HFFc6 (cell line): ENCODE measurements at places on chromosomes 1 and 21.

- H3K27me3 ChIP-seq: no peaks in the 10 kb centered on the region
- H3K4me1 ChIP-seq: no peaks in the 10 kb centered on the region
- no peak overlapping the region for H3K27ac ChIP-seq
Measured at GRCh38 chr1:99580451-99580850, 65.5 kb upstream of the PALMD start.

DNA sequence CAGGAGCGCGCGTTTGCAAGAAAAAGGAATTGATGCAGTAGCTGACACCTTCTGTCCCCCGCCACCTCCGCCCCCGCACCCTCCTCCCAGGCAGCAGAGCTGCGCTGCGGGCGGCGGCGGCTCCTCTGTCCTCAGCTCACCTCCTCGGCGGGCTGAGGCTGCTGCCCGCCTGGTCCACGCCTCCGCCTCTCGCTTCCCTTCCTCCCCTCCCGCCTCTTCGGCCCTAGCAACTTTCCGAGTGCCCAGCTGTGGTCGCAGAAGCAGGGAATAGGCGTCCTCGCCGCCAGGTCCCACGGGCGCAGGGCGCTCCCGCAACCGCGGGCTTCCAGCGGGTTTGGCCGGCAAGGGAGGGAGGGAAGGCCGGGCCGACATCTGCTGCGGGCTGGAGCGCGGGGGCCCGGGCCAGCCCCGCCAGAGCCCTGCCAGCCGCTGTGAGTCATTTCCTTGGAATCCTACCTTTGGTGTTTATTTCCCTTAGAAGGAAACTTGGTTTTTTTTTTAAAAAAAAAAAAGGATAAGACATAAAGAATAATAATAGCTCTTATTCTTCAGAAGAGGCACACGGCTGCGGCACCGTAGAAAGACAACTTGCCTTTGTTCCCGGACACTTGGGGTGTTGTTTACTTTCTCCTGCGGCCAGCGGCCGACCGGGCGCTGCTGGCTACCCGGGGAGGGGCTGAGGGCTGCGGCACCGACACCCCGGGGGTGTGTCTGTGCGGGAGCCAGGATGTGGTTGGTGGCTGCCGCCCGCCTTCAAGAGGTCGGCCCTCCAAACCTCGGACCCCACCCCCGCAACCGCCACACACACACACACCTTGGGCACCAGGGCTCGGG, 1.1 kb downstream of the SERTAD4 start:
- peaks cover 38% of the 10 kb centered on the region for H3K4me1 ChIP-seq
- H3K27me3 ChIP-seq: peaks cover 3% of the 10 kb centered on the region; the same call in 1 of the 2 replicates
- H3K4me3 ChIP-seq: peak overlapping the region; percentile 87
- peaks cover 15% of the 10 kb centered on the region; the same call in 1 of the 2 replicates for H3K36me3 ChIP-seq

GRCh38 chr21:18529254-18529653, 125.7 kb upstream of the TMPRSS15 start:
- no peak overlapping the region for H3K27ac ChIP-seq
- H3K4me1 ChIP-seq: no peaks in the 10 kb centered on the region
- no peaks in the 10 kb centered on the region for H3K36me3 ChIP-seq
- no peak for DNase-seq

- DNase-seq: no peak
- H3K27ac ChIP-seq: no peak overlapping the region
- no peak overlapping the region for H3K4me3 ChIP-seq
- H3K27me3 ChIP-seq: no peaks in the 10 kb centered on the region
Measured at GRCh38 chr1:99957818-99958217, 12.0 kb upstream of the SLC35A3 start.

GRCh38 chr1:150964164-150964489, 10.5 kb downstream of the CERS2 start:
- no peaks in the 10 kb centered on the region for H3K4me1 ChIP-seq
- H3K4me3 ChIP-seq: no peak overlapping the region
- peaks cover 62% of the 10 kb centered on the region for H3K36me3 ChIP-seq
- H3K27ac ChIP-seq: no peak overlapping the region
- DNase-seq: no peak
- H3K27me3 ChIP-seq: peaks cover 3% of the 10 kb centered on the region

- no peak for DNase-seq
- H3K27ac ChIP-seq: no peak overlapping the region
- no peaks in the 10 kb centered on the region for H3K4me1 ChIP-seq
- no peaks in the 10 kb centered on the region for H3K36me3 ChIP-seq
- H3K27me3 ChIP-seq: peaks cover 6% of the 10 kb centered on the region
Measured at GRCh38 chr1:153717330-153717729, 10.5 kb upstream of the INTS3 start.

DNA sequence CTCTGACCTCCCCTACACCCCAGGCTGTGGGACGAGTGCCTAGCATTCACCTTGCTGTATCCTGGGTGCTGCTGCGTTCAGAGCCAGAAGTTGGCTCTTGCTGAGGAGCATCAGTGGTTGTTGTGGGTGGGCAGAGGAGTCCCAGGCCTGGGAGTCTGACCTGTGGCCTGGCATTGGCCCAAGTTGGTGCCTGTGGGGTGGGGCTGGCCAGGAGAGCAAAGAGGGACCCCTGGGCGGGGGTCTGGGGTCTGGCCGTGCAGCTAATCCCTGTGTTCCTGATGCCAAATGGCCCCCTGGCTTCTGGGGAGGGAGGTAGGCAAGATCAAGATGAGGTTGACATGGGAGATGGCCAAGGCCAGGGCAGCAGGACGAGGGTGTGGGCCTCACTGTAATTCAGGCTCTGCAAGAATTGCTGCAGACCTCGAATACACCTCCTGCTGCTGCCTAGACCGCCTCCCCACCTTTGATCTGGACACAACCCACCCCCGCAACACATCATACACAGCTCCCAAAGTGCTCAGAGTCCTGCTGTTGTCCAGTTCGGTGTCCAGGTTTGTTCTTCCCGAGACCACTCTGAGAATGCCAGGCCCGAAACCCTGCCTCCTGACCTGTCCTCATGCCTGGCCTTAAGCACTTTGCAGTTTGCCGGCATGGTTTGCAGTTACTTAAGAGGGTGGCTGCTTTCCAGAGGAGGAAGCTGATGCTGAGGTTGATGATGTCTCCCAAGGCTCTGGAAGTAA, 28.7 kb downstream of the CDK18 start:
- H3K4me1 ChIP-seq: peaks cover 26% of the 10 kb centered on the region
- H3K36me3 ChIP-seq: no peaks in the 10 kb centered on the region

DNA sequence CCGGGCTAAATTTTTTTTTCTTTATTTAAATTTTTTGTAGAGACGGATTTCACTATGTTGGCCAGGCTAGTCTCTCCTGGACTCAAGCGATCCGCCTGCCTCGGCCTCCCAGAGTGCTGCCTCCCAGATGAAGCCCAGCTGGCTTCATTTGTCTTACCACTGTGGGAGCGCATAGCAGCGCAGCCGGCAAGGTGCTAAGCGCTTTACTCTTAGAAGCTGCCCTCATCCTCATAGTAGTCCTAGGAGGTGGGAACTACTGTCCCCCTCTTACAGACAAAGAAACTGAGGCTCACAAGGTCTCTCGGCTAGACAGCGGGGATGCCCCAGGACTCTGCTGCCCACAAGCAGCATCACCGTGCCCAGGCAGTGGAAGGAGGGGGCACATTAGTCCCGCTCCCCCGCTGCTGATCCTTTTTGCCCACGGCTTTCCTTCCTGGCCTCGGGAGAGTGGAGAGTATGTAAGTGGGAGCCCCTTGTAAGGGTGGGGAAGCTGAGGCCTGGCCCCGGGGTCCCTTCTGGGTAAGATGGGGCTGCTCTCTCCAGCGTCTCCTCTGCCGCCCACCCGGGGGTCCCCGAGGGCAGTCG, 726 bp downstream of the TMEM54 start:
- H3K4me1 ChIP-seq: peaks cover 8% of the 10 kb centered on the region; the same call in 1 of the 2 replicates
- H3K27ac ChIP-seq: no peak overlapping the region
- peak overlapping the region; percentile 82 for H3K4me3 ChIP-seq
- DNase-seq: no peak
- no peaks in the 10 kb centered on the region for H3K36me3 ChIP-seq
- H3K27me3 ChIP-seq: peaks cover 4% of the 10 kb centered on the region

DNA sequence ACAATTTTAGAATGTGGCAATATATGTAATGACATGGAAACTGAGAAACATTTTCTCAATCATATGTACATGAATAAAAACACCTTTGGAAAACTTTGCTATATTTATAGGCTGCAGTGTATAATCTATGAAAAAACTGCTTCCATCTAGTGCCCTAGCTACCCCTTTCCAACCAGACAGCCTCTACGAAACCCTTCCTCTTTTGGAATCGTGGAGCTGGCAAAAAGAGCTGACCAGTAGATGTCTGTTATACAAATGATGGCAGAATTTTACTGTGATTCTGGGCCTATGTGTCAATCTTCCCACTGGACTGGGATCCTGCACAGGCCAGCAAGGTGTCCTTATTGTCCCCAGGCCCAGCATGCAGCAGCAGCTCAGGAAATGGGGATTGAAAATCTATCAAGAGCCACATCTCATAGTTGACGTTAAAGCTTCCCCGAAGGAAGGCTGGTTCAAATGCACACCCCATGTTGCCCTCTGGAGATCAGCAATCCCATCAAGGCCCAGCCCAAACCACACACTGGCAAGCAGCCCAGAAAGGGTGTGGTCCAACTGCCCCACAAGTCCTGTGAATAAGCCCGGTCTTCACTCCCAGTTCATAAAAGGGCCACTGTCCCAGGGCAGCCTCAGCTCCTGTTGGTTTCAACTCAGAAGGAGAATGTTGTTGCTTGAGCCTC, 8.8 kb upstream of the FAM20B start:
- no peaks in the 10 kb centered on the region; the same call in none of the 2 replicates for H3K27me3 ChIP-seq
- peak overlapping the region; percentile 42; the same call in 1 of the 2 replicates for H3K4me3 ChIP-seq
- H3K36me3 ChIP-seq: no peaks in the 10 kb centered on the region
- peak; percentile 89 for DNase-seq

- H3K4me3 ChIP-seq: no peak overlapping the region
- peaks cover 13% of the 10 kb centered on the region for H3K4me1 ChIP-seq
- no peaks in the 10 kb centered on the region for H3K36me3 ChIP-seq
- no peaks in the 10 kb centered on the region; the same call in 1 of the 2 replicates for H3K27me3 ChIP-seq
Measured at GRCh38 chr1:168170564-168171508, 7.9 kb upstream of the TIPRL start.

- peaks cover 24% of the 10 kb centered on the region; the same call in 1 of the 2 replicates for H3K36me3 ChIP-seq
- peak overlapping the region; percentile 70 for H3K4me3 ChIP-seq
- H3K4me1 ChIP-seq: peaks cover 85% of the 10 kb centered on the region
- peak overlapping the region; percentile 86 for H3K27ac ChIP-seq
Measured at GRCh38 chr1:67766141-67766978, 66.9 kb downstream of the GNG12 start.

GRCh38 chr1:41919131-41919530, 409 bp upstream of the HIVEP3 start:
- H3K36me3 ChIP-seq: no peaks in the 10 kb centered on the region; the same call in 1 of the 2 replicates
- DNase-seq: no peak
- H3K4me1 ChIP-seq: peaks cover 59% of the 10 kb centered on the region
- H3K4me3 ChIP-seq: peak overlapping the region; percentile 89
- H3K27ac ChIP-seq: peak overlapping the region; percentile 83; the same call in 1 of the 2 replicates
- H3K27me3 ChIP-seq: no peaks in the 10 kb centered on the region

DNA sequence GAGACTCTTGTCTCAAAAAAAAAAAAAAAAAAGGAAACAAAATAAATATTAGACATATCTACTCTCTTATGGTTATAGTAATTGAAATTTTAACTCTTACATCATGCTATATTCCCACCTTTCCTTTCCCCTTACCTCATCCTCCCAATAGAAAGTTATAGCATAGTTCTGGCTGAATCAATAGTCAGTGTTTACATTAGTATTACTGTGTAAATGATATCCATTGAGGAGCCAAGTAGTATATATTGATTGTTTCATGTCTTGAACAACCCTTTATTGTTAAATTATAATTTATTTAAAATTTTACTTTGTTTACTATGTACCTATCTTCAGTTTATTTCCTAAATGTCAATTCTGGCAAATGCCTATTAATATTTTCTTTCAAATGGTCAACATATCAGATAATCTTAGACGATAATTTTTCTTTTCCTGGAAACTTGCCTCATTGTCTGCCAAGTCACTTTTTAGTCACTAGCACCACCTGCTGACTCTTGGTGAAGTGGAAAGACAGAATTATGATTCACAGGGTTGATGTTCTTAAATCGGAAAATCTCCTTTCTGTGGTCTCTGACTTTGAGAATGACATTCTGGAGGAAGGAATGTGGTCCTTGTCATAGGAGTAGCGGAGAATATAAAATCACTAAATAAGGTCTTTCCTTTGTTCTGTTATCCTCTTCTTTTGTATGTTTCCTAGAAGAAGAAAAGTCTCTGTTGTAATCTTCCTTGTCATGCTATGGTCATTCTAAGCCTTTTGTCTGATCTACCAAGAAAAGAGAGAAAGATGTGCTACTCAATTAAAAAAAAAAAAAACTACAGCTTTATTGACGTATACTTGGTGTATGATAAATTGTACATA, 8.6 kb downstream of the HJV start:
- H3K4me1 ChIP-seq: peaks cover 45% of the 10 kb centered on the region
- H3K27me3 ChIP-seq: no peaks in the 10 kb centered on the region
- H3K27ac ChIP-seq: peak overlapping the region; percentile 80
- no peaks in the 10 kb centered on the region for H3K36me3 ChIP-seq
- DNase-seq: peak; percentile 92
- H3K4me3 ChIP-seq: 0 out of 2 replicates have a peak overlapping the region, but pooled peaks have one; percentile 19

DNA sequence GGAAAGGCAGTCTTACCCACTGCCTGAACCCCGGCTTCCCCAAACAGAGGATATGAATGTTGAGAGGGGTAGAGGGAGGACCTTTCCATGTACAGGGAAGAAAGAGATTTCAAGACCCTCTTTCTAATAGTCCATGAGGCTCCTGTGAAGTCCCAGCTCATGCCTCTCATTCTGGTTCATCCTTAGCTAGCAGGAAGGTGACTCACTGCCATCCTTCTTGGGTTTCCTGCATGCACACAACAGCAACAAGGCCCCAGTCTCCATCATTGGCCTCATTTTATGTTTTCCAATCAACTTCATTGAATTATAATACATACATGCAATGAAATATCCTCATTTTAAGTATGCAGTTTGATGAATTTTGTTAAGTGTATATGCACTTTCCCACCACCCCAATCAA, 46.2 kb downstream of the SYT2 start:
- H3K27me3 ChIP-seq: peaks cover 22% of the 10 kb centered on the region
- no peaks in the 10 kb centered on the region for H3K36me3 ChIP-seq
- peaks cover 8% of the 10 kb centered on the region for H3K4me1 ChIP-seq
- H3K27ac ChIP-seq: no peak overlapping the region

DNA sequence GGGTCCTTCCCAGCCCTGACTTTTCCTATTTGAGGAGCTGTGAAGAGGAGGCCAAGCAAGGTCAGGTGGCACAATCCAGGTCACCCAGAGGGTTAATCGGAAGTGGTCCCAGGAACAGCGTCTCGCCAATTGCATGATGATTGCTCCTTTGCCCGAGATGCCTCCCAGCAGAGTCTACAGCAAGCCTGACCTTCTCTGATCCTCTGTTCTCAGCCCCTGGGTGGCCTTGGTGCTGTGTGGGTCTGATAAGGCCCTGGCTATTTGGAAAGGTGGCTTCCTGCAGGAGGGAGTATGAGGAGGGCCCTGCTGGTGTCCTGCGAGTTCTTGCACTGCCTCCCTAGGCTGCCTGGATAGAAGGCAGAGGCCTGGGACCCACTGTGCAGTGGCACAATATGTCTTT, 116.2 kb downstream of the FOXD2 start:
- H3K27ac ChIP-seq: no peak overlapping the region
- no peak for DNase-seq
- no peaks in the 10 kb centered on the region for H3K36me3 ChIP-seq
- H3K27me3 ChIP-seq: peaks cover 47% of the 10 kb centered on the region
- H3K4me3 ChIP-seq: no peak overlapping the region
- no peaks in the 10 kb centered on the region; the same call in 1 of the 2 replicates for H3K4me1 ChIP-seq

- H3K4me1 ChIP-seq: peaks cover 51% of the 10 kb centered on the region
- peak overlapping the region; percentile 100 for H3K4me3 ChIP-seq
- peaks cover 6% of the 10 kb centered on the region for H3K27me3 ChIP-seq
- peaks cover 49% of the 10 kb centered on the region for H3K36me3 ChIP-seq
Measured at GRCh38 chr1:66331658-66332547, 202.1 kb upstream of the SGIP1 start.

- H3K36me3 ChIP-seq: peaks cover 28% of the 10 kb centered on the region
- DNase-seq: no peak
- H3K27me3 ChIP-seq: no peaks in the 10 kb centered on the region; the same call in 1 of the 2 replicates
- peak overlapping the region; percentile 98 for H3K27ac ChIP-seq
Measured at GRCh38 chr1:156749419-156750118, 1.9 kb downstream of the HDGF start.

GRCh38 chr1:54070171-54070837, 16.9 kb downstream of the TCEANC2 start:
- DNase-seq: peak; percentile 54
- H3K4me3 ChIP-seq: no peak overlapping the region
- peaks cover 5% of the 10 kb centered on the region; the same call in 1 of the 2 replicates for H3K36me3 ChIP-seq
- no peaks in the 10 kb centered on the region for H3K27me3 ChIP-seq
